ENCODE measurements at places on chromosomes 3 and 15.

DNA sequence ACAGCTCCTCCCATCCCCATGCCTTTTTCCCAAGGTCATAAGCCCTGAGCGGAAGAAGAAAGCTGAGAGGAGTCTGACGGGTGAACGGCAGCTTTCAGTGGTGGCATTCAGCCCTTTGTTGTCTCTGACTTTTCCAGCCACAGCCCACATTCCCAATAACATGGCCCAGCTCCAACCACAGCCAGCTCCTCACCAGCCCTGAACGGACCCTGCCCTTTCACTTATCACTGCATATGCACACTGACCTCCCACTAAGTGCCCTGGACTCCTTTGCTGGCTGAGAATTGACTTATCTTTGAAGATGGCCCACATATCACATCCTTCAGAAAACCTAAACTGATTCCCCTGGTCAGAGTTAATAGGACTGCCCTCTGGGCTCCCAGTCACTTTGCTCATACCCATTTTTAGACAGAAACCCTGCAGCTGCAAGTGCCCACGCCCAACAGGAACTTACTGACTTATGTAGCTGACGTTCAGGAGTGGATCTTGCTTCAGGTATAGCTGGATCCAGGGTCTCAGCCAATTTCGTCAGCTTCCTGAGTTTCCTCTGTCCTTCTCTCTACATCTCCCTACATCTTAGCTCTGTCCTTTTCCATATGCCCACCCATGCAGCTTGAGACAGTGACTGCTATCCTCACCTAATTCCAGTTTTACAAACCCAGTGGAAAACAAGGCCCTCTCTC is 348.5 kb upstream of the PROK2 start:
- DNase-seq: no peak

- no peak for DNase-seq
Observed at GRCh38 chr3:179933080-179933479, 103.7 kb downstream of the PEX5L start.

DNA sequence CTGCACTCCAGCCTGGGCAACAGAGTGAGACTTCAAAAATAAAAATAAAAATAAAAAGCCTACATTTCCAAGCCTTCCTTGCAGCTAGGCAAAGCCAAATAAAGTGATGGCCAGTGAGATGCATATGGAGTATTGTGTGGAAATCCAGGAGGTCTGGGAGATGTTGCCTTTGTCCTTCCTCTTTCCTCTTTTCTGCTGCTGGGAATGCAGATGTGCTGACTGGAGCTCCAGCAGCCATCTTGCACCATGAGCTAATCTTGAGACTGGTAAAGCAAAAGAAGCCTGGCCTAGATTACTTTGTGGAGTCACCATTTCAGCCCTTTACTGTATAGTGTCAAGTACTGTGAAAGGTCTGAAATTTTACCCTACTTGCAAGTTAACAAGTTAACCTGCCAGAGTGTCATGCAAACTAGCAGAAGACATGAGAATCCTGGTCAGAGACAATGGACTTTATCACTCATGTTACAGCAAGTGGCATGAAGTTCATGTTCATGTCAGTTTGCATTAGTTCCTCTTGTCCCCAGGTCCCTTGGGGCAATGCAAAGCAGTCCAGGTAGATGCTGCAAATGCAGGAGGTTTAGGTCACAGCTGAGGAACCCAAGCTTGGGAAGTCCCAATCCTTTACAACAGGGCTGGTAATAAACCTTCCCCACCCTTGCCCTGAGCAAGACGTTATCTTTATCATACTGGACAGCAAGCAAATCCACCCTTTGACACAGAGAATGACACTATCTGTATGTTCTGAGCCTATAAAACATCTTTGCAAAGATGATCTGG is 103.1 kb downstream of the TLE3 start:
- no peak for DNase-seq

DNA sequence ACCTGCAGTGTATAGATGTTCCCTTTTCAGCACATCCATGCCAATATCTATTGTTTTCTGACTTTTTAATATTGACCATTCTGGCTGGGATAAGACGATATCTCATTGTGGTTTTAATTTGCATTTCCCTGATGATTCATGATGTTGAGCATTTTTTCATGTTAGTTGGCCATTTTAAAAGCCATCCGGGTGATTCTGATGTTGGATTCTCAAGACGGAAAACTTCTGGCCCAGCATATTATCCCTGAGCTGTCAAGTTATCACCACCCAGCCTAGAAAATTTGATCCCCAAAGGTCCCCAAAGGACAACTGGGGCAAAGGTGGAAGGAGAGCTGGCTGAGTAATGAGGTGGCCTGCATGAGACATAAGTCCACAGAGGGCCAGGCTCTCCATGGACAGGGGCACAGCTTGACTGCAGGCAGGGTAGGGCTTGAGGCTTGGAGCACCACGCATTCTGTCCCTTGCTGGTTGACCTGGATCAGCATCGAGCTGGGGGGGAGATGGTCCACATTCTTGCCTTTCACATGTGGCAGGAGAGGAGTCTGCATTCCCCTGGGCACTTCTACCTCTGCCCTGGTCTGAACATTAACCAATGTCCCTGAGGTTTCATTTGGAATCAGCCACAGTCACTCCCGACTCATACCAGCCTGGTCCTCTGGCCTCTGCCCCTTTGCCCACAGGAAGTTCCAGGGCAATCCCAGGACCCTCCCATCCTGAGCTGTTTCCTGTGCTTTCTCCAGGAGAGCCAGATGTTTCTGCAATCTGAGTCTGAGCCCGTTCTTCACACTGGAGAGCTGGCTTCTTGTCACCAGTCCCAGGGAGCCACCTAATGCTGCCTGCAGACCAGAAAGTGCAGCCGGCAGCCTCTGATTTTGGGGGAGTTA is 69.2 kb downstream of the ISG20 start:
- DNase-seq: peak; percentile 24

- DNase-seq: peak; percentile 71
Observed at GRCh38 chr3:64266065-64266931, 41.0 kb upstream of the PRICKLE2 start.

- DNase-seq: no peak
Observed at GRCh38 chr15:31098491-31098917, 3.0 kb downstream of the TRPM1 start.

DNA sequence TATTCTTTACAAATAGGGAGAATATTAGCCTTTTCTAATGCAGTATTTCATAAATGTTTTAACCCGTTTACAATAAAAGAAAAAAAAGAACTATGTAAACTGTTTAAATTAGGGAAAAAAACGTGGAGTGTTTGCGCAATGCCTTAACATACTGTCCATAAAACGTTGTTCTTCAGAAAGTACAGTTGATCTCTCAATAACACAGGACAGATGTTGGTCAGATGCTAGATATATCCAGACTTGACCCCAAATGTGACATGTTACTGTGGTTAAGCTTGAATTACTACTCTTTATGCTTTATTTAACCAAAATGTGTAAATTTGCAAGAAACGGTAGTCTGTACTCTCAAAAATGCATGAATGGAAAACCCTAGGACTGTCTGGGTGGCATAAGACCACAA is 110.3 kb downstream of the PLOD2 start:
- peak; percentile 17 for DNase-seq

DNA sequence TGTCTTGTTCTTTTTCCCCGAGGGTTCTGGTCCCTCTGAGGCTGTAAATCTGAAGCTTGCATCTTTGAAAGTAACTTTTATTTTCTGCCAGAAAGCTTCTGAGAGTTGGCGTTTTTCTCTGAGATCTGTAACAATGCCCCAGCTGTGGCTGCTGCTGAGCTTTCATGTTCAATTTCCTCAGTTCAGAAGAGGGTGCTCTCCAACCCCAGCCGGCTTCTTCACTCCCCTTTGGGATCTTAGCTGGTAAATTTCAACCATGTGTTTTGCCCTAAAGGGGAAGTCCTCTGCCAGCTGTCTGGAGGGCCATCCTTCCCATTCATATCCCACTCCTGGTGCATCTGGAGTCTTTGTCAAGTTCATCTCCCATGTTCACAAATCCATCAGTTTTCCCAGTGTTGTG is 18.3 kb upstream of the CFAP100 start:
- DNase-seq: no peak

DNA sequence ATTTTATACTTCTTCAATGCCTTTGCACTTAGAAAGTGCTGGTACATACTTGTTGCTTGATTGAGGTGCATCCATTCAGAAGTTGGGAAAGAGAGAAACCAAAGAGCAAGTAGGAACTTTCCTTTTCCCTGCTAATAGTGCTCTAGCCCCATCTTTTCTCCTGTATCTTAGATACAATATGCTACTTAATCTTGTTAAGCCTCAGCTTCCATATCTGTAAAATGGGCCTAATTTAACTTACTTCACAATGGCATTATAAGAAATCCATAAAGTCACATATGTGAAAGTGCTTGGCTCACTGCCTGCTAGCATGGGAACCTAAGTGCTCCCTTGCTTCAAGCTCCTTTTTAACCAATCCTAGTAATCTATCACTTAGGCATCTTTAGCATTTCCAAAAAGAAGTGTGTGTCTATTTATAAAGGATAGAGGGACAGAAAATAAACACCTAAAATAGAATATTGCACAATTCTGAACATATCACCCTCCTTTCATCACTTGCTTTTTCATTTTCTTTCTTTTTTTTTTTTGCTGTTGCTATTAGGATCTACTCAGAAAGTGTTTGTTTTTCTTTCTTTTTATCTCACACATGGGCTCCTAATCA is 28.1 kb downstream of the KCNAB1 start:
- no peak for DNase-seq

GRCh38 chr15:100671124-100671680 is 68.8 kb downstream of the ASB7 start:
- DNase-seq: no peak

GRCh38 chr15:70602834-70603560 is 160.4 kb downstream of the UACA start:
- no peak for DNase-seq

All from HFF-Myc (cell line).